ENCODE measurements at places on chromosomes 13 and 19. TPM values are rescaled to one million over a fixed set of nuclear protein-coding genes. Genes with fewer than 3 reads are reported as not detected.

Gene SOX1
- not detected for total RNA-seq

Gene CPT1C
- 7.5 TPM for total RNA-seq

Gene RXFP2
- total RNA-seq = not detected

Gene VSTM2B
- not detected for total RNA-seq

Gene NKG7
- total RNA-seq = not detected
